Kidney epithelial cell (primary cell): ENCODE measurements at places on chromosomes 1 and 21. TPM values are rescaled to one million over a fixed set of nuclear protein-coding genes. Genes with fewer than 3 reads are reported as not detected.

Gene HSD17B7
- total RNA-seq: 23.1 and 32.3 TPM in 2 replicates

Gene S100A16
- total RNA-seq: 480 and 499 TPM in 2 replicates

Gene ACTL8
- 0.17 TPM in 1 of 2 replicates, not detected in the other for total RNA-seq

Gene PDC
- total RNA-seq: not detected in 2 replicates

Gene LCE2B
- not detected in 2 replicates for total RNA-seq

Gene VHLL
- total RNA-seq: not detected in 2 replicates

Gene CSF3R
- total RNA-seq: not detected in 2 replicates

Gene NBPF4
- total RNA-seq: not detected in 2 replicates

GRCh38 chr1:198610362-198610761, 28.5 kb upstream of the PTPRC start:
- DNase-seq: no peak

DNA sequence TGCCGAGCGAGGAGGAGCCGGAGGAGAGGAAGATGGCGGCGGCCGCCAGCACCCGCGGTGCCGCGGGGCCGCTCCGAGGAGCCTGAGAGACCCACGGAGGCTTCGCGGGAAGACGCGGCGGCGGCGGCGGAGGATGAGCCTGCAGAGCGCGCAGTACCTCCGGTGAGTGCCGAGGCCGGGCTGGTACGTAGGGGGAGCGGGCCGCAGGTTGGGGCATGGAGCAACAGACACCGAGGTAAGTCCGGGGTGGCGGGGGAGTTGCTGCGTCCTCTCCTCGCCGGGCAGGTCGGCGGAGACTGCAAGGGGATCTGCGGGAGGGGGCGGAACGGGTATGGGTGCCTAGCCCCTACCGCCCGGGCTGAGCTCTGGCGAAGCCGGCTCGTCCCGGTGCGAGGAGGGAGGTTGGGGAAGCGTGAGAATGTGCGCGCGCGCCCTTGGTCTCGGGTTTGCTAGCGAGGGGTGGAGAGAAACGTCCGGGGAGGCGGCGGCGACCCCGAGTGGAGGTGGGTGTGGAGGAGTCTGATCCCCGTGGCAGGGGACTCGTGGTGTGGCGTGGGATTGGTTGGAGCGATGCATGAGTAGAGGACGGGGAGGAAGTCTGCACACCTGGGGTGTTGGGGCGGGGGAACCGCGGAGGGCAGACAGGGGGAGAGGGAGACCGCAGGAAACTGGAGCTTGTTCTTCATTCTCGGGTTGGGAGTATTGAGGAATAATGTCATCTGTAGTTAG, at the start of gene SMG7:
SMG7 (plus strand) TSS at position 12 of the 729 bp plus-strand sequence; CDS start at position 134, 122 bp downstream.
- DNase-seq: no peak

DNA sequence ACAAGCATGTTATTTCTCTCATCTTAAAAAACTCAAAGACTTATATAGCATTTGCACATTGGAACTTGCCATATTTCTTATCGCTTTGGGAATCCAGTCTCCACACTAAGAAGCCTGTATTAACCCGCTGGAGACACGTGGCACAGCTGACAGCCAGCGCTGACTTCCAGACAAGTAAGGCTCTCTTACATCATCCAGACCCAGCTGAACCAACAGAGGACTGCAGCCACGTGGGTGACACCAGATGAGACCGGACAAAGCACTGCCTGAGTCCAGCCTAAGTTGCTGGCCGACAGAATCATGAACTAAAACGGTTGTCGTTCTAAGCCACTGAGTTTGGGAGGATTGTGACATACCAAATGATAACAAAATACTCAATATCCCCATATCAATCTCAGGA, 6.3 kb upstream of the CD247 start:
- DNase-seq: no peak

DNA sequence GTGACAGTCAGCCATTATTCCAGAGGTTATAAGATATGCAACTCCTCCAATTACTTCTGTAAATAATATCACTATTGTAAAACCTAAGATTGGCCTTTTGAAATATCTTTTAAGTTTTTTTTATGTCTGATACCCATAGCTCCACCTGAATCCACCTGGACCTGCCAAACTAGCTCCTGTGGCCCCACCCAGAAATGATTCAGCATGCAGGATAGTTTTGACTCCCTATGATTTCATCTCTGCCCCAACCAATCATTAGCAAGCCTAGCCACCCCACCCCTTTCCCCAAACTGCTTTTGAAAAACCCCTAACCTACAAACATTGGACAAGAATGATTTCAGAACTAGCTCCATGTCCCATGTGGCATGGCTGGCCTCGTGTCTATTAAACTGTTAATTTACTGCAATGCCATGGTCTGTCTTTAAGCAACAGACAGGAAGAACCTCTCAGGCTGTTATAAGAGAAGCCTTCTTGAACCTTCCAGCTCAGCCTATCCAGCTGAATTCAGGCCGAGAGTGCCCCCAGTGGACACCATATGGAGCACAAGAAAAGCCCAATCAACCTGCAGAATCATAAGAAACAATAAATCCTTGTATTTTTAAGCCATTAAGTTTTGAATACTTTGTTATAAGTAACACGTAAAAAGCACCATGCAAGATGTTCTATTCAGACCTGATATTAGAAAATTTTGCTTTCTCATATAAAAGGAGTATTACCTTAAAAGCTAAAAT, 263.0 kb upstream of the ZRANB2 start:
- no peak for DNase-seq

DNA sequence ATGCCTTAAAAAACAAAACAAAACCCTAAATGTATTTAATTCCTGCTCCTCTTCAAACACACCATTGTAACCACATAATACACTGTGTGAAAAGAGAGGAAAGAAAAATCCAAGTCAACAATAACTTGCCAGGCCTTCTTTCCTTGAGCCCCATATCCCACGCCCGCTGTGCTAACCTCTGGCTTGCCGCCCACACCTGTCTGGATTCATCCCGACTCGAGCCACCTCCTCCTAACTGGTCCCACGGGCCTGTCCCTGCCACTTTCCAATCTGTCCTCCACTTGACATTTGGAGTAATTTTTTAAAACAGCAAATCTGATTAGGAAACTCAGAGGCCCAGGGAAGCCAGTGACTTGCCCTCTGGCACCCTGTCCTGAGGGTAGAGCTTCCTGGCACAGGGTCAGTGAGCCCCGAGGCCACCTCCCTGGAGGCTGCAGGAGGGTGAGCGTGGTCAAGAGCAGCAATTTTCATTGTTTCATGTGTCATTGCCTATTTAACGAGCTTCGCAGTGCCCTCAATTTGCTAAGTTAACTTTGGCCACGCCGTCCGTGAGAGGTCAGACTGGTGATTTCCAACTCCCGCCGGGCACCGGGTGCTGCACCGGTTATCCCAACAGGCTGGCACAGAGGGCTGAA, 54.1 kb downstream of the B3GALT5 start:
- no peak for DNase-seq

- no peak for DNase-seq
Observed at GRCh38 chr1:10514490-10515235, 39.9 kb downstream of the PEX14 start.

GRCh38 chr1:157240495-157241184, 102.4 kb upstream of the ETV3 start:
- peak; percentile 32 for DNase-seq

DNA sequence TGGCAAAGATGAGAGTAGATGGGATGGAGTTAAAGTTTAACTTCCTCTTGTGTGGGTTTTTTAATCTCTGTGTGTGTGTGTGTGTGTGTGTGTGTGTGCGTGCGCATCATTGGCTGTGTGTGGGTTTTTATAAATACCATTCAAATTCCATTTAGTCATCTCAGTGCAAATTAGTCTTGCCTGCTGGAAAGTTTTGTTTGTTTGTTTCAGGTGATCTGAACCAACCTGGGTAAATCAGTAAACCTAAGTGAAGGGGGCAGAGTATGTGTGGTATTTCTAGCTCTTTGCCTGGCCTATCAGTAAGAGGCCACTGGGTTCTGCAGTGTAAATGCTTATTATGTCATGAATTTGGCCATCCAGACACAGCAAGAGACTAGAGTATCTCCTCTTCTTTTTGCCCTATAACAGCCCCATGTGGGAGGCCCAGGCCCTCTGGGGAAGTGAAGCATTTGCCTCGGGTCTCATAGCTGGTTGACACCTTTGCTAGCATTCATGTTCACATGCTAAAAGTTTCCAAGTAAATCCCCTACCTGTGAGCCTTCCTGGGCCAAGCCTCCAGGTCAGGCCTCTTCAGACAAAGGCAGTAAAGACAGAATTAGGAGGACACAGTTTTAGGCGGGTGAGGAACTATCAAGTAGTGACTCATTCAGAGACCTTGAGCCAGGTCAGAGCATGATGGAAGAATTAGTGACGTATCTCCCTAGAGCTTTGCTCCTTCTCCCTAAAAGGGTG, 14.7 kb downstream of the INTS3 start:
- DNase-seq: peak; percentile 95

DNA sequence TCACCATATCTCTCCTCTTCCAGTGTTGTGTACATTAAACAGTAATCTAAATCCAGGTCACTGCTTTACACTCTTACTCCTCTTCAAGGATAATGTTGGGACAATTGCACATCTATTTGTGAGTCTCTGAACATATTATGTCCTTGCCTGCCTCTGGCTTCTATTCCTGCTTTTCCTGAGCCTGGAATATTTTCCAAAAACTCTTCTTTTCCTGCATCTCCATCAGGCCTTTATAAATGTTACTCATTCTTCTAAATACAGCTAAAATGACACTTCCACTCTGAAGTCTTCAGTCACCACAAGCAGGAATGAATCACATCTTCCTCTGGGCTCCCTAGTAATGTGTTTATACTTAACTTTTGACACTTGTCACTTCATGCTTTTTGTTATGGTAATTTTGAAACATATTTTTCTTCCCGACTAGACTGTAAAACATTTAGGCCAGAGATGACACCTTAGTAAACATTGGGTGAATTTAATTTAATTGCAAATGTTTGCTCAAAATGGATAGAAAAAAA, 396.0 kb downstream of the LRRIQ3 start:
- DNase-seq: no peak

DNA sequence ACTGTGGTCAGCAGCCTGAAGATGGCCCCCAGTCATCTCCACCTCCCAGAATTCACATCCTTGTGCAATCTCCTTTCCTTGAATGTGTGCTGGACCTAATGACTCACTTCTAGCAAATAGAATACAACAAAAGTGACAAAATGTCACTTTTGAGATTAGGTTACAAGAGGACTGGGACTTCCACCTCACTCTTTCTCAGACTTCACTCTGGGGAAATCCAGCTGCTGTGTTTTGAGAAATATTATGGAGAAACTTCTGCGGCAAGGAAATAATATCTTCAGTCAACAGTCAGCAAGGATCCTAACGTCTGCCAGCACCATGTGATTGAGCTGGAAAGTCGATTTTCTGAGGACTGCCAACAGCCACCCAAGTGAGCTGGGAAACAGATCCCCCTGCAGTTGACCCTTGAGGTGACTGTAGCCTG, 70.5 kb upstream of the GADD45A start:
- DNase-seq: no peak

DNA sequence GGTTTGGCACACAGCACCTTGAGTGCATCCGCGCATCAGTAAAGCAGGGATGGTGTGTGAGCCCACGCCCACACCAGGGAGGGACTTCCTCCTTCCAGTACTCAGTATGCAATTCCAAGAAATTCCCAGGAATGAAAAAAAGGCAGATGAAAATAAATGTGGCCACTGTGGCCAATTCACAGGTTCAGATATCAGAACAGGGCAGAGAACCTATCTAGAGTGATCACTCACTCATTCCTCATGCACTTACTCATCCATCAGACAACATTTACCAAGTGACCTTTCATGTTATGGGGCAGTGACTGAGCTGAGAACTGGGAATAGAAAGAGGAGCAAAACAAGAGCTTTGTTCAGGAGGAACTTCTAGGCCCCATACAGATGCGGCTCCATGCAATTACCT, 113.7 kb downstream of the ZSCAN20 start:
- DNase-seq: peak; percentile 10

GRCh38 chr21:15301014-15301413, 236.2 kb upstream of the NRIP1 start:
- no peak for DNase-seq

DNA sequence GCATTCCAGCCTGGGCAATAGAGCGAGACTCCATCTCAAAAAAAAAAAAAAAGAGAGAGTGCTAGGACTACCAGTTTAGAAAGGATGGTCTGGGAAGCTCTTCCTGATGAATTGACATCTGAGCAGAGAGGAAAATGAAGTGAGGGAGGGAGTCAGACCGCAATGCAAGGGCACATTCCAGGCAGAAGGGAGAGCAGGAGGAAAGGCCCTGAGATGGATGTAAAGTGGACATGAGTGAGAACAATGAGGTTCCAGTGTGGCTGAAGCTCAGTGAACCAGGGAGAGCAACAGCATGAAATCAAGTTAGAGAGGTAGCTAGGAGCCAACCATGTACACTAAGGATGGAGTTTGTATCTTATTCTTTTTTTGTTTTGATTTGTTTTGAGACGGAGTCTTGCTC, 55.9 kb upstream of the SPOCD1 start:
- peak; percentile 52 for DNase-seq

- no peak for DNase-seq
Observed at GRCh38 chr1:23249787-23250454, 32.6 kb upstream of the HTR1D start.

GRCh38 chr1:159598196-159598595, 10.6 kb downstream of the APCS start:
- DNase-seq: peak; percentile 95

DNA sequence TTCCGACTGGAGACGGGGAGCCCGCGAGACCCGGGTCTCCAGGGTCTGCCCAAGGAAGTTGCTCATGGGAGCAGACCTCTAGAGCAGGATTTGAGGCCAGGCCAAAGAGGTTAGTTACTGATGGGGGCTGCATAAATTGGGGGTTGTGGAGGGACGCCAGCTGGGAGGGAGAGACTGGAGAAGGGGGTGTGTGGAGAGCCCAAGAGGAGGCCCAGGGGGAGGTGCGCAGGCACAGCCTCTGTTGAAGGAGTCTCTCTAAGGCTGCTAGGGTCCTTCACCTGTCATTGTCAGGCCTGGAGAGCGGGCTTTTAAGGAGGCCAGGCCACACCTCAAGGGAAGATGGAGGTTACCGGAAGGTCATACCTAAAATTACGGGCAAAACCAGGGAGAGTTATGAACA, 363 bp downstream of the PLA2G5 start:
- no peak for DNase-seq

DNA sequence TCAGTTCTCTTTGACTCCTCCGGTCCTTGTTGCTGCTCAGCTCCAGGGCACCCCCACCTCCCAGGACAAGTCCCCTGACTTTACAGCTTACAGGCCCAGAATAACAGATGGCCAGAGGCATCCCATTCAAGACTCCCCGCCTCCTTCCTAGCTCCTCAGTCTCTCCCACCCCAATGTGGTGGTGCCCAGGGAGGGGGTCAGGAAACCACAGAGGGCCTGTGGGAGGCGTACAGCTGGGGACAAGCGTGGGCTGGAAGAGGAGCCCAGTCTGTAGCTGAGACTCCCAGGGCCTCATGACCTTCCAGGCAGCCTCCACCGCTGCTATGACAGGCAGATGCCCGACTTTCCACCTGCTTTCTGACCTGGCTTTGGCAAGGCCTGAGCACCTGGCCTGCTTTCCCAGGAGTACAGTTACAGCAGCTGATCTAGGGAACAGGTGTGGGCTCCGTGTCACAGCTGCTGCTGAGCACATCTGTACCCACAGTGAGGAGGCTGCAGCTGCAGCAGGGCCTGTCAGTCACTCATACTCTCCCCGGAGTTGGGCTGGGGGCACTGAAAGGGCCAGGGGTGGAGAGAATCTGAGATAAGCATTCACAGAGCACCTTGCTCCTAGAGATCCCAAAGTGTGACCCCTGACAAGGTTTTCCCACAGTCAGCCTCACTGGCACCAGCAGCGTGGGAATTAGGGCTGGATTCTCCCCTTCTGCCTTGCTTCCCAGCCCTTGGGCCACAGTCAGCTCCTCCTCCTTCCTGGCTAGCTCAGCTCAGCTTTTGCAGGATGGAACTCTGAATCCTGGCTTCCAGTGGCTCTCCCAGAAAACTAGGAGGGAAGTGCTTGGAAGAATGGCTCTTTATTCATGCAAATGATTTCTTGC, 7.1 kb upstream of the NAV1 start:
- DNase-seq: no peak
